T-helper 1 cell (primary cell): ENCODE measurements at places on chromosomes 13 and 19.

GRCh38 chr13:46345398-46345797 lies 41.7 kb downstream of the RUBCNL start:
- no peak for DNase-seq

GRCh38 chr13:82747291-82747690 lies 1135.0 kb downstream of the SLITRK1 start:
- DNase-seq, result no peak

- DNase-seq, result no peak
Observed at GRCh38 chr13:91406619-91407018, 8.2 kb downstream of the GPC5 start.

DNA sequence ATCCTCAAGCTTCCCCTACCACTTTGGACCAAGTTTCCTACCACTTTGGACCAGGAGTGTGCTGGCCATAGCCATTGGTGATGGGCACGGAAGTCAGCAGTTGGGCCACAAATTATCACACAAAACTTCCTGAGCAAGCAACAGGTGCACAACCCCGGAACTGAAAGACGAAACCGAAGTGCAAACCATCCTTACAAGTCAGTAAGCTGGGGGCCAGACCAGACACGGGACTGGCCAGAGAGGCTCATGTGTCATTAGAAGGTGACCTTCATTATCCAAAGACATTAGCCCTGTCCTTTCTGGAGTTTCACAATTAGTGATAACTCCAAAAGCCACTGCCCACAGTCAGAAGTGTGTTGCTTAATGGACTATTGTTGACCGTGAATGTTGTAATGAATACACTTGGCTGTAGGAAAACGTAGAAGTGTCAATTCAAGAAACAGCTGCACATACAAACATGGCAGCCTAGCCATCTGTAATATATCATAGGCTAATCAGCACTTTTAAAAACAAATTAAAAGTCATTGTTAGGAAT lies 244.1 kb upstream of the IRS2 start:
- DNase-seq, result no peak

DNA sequence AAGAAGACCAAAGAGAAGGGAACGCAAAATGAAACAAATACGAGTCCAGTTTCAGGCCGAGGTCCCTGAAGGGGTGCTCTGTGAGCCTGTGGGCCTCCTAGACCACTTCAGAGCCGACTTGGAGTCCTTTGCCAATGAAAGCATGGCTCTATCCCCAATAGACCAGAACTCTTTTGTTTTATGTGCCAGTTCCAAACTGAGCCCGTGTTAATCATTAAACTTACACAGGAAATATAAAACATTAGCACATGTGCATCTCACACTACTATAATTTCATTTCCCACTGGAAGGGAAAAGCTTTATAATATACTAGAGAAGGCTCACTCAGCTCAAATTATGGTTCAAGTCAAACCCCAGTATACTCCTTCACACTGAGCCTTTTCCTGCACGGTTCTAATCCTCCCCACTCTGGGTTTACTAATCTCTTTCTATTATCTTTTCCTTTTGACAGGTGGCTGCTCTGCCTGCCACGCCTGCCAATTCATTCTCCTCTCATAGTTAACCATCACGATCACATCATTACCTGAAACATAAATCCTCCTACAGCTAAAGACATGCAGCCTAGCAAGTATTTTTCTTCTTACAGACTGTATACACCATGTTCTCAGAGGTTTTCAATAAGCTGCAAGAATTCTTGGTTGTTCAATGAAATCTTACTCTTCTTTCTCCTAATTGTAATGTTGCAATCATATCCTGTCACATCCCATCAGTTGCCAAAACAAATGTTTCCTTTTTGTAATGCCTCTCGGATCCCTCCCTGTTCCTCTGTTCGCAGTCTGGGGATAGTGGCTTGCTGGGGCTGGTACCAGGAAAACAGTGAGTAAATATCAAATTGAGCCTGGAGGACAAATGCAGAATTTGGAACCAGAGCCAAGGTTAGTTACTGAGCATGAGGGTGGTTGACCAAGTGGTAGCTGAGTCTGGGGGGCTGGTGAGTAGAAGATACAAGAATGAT lies 18.8 kb upstream of the WASF3 start:
- DNase-seq, result no peak

DNA sequence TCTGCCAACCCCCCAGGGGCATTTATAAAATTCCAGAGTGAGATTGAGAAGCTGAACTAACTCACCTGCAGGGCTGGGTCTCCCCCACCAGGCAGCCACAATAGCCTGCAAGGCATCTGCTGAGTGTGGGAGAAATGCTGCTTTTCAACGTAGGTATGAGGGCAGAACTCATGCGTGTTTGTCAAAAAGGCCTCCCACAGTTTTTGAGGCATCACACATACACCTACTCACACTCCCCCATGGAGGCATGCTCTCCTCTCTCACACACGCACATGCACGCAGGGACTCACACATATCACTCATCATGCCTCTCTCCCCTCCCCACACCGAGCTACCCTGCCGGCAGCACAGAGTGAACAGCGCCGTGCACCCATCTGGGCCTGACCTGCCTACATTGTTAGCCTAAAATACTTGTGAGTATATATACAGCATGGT lies 390.5 kb downstream of the FGF9 start:
- peak; percentile 26 for DNase-seq

- DNase-seq, result no peak
Observed at GRCh38 chr13:33191425-33192210, 93.9 kb downstream of the STARD13 start.

DNA sequence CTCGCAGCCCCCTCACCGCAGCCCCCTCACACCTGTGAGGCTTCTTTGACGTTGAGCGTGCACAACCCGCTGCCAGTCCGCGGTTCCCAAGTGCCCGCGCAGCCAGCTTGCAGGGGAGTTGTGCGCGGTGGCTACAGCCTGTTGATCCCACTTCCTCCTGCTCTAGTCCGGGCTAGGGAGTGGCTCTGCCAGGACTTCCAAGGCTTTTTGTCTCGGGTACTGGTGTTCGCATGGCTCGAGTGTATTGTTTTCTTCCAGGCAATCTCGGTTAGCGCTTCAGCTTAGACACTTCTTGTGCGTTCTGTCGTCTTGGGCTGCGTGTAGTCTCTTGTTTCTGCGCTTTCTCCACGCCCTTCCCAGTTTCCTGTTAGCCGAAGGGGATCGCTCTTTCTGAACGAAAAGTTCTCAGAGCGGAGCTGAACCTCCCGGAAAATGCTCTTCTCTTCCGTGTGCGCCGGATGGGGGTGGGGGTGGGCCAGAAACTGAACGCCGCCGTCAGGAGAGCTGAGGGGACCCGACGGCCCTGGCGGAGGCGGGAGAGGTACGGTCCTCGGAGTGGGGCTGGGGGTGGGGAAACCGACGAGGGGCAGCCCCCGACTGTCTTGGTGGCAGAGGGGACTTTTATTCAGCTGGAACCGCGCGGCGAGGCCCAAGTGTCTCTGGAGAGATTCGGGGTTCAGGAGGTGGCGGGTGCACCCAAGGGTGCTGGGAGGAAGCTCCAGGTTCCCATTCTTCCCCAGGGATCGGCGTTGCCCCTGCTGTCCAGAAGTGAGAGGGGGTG lies 697 bp upstream of the DGKH start:
- DNase-seq, result peak; percentile 19

DNA sequence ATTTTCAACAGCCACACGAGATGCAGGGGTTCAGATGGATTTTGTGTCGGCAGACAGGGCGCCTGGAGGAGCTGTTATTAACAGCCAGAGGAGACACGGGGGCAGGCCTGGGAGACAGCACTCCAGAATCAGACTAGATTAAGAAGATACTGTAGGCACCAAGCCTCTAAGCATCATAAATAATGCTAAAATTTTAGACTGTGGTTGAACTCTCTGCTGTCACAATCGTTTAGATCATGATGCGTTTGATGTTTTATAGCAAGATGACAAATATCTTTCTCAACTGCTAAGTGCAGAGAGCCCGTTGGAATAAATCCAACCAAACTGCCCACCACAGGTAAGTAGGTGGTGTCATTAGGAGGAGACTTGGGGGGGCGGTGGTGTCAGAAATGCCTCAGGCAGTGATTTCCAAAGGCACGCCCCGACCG lies 63.9 kb downstream of the CEBPG start:
- DNase-seq, result no peak

DNA sequence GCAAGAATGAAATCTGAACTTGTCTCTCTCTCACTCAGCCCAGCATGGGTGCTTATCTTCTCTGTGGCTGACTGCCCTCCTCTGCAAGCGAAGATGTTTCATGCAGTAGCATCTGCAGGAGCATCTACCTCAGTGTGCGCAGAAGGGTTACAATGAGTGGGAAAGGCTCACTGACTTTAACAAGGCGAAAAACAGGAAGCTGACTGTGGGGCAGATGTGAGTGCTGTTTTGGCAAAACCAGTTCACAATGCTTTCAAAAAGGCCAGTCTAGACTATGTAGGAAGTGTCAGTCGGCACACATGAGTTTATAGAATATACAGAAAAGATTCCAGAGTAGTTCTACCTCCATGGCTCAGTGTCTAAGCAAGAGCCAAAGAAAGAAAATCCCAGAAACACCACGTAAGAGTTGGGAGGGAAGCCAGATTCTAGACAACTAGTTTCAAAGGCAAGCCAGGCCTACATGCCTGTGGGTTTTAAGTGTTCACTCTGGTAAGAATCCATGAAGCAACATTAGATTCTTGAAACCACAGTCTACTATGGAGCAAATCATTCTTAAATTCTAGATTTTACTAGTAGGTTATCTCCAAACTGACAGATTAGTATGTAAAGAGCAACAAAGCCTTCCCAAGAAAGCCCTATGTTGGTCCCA lies 124.5 kb downstream of the ABCC4 start:
- DNase-seq, result no peak

DNA sequence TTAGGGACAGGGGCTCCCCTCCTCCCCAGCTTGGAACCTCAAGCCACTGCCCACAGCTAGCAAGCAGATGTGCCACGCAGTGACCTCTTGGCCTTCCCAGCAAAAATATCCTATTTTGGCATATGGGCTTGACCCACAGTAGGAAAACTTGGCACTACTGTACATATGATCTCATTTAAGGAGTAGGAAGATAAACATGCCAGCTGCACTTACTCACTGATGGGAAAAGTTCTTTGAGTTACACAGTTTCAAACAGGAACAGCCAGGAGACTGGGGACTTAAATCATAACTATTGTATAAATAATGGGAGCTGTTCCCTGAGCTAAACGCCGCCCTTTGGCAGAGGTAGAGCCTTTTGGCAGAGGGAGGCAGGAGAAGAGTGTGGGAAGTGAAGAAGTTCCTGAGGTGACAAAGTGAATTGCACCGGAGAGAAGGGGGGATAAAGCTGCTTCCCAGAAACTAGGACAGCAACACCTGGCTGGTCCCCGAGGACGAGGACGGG lies 6.1 kb downstream of the SACS start:
- no peak for DNase-seq

- DNase-seq, result no peak
Observed at GRCh38 chr13:106138620-106139019, 396.8 kb downstream of the EFNB2 start.

DNA sequence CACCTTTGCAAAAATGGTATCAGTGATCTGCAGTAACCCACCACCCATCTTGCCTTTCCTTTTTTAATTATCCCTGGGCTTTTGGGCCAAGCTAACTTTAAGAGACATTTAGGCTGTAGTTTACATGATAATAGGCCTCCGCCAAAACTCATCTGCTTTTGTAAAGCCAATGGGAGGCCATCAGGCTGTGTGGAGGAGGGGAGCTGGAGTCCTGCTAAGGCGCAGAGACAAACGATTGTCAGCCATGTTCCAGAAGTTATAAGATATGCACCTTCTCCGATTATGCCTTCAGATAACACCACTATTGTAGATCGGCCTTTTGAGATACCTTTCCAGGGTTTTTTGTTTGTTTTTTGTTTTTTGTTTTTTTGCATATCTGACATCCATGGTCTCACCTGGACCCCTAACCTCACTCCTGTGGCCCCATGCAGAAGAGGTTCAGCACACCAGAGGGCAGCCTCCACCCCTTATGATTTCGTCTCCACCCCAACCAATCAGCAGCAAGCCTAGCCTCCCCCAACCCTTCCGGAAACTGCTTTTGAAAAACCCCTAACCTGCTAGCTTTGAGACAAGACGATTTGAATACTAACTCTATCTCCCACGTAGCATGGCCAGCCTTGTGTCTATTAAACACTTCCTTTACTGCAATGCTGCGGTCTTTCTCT lies 113.9 kb upstream of the UBL3 start:
- no peak for DNase-seq

- DNase-seq, result no peak
Observed at GRCh38 chr19:5738423-5738822, 18.0 kb downstream of the CATSPERD start.

- no peak for DNase-seq
Observed at GRCh38 chr13:98752467-98753290, at the start of gene SLC15A1. SLC15A1 (minus strand) TSS chr13:98752672; CDS start chr13:98752598, 74 bp downstream.

- no peak for DNase-seq
Observed at GRCh38 chr19:11651062-11651461, 53.8 kb downstream of the ZNF627 start.
